PC-3 (cell line): ENCODE measurements at places on chromosomes 16 and 17. TPM values are rescaled to one million over a fixed set of nuclear protein-coding genes. Genes with fewer than 3 reads are reported as not detected.

DNA sequence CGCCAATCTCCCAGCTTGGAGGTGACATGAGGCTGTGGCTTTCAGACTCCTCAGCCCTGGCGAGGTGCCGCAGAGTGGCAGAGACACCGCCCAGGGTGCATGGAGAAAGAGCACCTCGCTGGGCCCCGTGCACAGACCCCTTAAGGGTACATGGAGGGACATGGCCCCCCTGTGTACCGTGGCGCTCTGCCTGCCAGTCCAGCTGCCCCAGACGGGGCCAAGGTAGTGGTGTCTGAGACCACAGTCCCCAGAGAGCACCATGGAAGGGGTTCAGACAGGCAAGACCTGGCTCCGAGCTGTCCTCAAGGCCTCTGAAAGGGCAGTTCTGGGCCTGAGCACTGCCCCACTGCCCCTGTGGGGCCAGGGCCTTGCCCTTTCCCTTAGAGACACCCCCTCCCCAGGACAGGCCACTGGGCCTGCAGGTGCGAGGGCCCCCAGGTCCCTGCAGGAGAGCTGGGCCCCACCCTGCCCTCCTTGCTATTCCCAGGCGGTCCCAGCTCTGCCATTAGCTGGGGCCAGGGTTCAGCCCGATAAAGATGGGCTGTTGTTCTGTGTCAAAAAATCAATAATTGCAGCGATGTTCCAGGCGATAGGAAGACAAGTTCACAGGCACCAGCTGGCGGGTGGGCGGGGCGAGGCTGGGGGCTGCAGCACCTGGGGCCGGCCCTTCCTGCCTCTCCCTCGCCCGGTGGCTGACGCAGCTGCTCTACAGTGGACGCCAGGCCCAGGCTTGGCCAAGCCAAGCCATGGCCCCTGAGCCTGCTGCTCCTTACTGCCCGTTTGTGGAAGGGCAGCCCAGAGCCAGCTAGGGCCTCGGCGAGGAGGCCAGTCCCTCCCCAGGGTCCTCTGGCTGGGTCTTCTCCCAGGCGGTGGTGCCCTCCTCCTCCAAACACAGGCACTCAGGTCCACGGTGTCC, 51.7 kb downstream of the ZFPM1 start:
- DNase-seq, result no peak
- H3K27ac ChIP-seq, result no peak overlapping the region

DNA sequence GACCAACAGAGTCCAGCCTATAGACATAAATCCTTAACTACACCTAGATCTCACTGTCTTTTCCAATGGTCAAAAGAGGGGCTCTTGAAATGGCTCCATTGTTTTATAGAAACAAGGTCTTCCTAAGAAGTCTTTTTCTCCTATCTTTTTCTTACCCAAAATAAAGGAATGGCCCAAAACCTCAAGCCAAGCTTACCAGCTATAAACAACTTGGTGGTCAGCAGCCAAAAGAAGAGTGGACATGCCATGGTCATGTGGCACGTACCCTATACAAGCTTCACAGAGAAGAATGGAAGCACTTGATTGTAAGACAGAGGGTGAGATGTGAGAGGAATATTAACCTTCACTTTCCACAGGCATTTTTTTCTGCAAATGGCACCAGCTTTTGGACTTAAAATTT, 82.1 kb upstream of the GNAO1 start:
- no peak overlapping the region for H3K27ac ChIP-seq
- no peaks in the 10 kb centered on the region for H3K4me1 ChIP-seq
- H3K4me3 ChIP-seq, result no peak overlapping the region
- DNase-seq, result no peak

DNA sequence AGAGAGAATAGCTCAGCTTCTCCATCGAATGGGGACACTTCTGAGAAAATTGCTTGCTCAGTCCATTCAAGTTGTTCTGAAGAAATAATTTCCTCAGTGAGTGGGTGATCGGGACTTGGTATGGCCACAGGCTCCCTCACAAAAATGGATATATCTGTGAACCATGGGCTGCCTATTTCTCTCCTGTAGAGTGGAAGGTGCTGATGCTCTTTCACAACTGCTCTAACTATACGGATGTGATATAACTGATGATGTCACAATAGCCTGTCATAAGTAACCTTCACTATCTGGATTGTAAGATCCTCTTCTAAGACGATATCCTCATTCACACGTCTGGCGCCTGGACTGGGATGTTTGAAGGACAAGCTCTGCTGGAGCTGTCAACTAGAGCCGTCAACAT, 4.7 kb upstream of the CCL18 start:
- H3K4me1 ChIP-seq, result no peaks in the 10 kb centered on the region
- peaks cover 35% of the 10 kb centered on the region; the same call in 1 of the 2 replicates for H3K27me3 ChIP-seq
- H3K27ac ChIP-seq, result no peak overlapping the region
- no peak for DNase-seq
- no peaks in the 10 kb centered on the region for H3K36me3 ChIP-seq

- peak; percentile 48 for DNase-seq
- H3K27me3 ChIP-seq, result no peaks in the 10 kb centered on the region
- H3K27ac ChIP-seq, result no peak overlapping the region
- H3K36me3 ChIP-seq, result no peaks in the 10 kb centered on the region
Observed at GRCh38 chr17:55067697-55068439, 99.3 kb downstream of the STXBP4 start.

DNA sequence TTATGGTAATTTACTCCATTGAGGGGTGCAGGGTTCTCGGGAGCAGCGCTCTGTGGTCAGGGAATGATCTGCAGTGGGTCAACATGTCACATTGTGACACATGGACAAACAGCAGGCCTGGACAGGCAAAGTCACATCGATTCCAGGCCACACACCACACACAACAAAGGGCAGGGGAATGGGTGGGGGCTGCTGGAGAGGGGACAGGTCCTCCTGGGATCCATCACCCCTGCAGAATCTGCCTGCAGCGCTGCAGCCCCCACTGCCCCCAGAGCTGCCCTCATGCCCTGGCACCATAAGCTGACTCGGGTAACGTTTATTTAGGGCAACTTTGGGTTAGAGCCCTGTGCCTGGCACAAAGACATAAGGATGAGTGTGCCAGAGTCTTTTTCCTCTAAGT, 9.1 kb downstream of the PEMT start:
- no peaks in the 10 kb centered on the region for H3K27me3 ChIP-seq
- H3K36me3 ChIP-seq, result no peaks in the 10 kb centered on the region
- peaks cover 30% of the 10 kb centered on the region for H3K4me1 ChIP-seq
- H3K27ac ChIP-seq, result no peak overlapping the region
- no peak overlapping the region for H3K4me3 ChIP-seq
- DNase-seq, result no peak

GRCh38 chr16:61834082-61834481, 202.2 kb downstream of the CDH8 start:
- no peak overlapping the region for H3K27ac ChIP-seq
- no peaks in the 10 kb centered on the region for H3K27me3 ChIP-seq
- H3K36me3 ChIP-seq, result no peaks in the 10 kb centered on the region
- no peaks in the 10 kb centered on the region for H3K4me1 ChIP-seq

GRCh38 chr16:67215706-67216105, 11.2 kb upstream of the TMEM208 start:
- no peak overlapping the region for H3K27ac ChIP-seq
- no peaks in the 10 kb centered on the region for H3K36me3 ChIP-seq
- H3K27me3 ChIP-seq, result no peaks in the 10 kb centered on the region
- no peak for DNase-seq
- no peak overlapping the region for H3K4me3 ChIP-seq

GRCh38 chr17:81713004-81713555, 996 bp downstream of the SLC25A10 start:
- peak overlapping the region; percentile 15 for H3K27ac ChIP-seq
- no peaks in the 10 kb centered on the region for H3K27me3 ChIP-seq
- peaks cover 8% of the 10 kb centered on the region; the same call in 1 of the 2 replicates for H3K36me3 ChIP-seq

DNA sequence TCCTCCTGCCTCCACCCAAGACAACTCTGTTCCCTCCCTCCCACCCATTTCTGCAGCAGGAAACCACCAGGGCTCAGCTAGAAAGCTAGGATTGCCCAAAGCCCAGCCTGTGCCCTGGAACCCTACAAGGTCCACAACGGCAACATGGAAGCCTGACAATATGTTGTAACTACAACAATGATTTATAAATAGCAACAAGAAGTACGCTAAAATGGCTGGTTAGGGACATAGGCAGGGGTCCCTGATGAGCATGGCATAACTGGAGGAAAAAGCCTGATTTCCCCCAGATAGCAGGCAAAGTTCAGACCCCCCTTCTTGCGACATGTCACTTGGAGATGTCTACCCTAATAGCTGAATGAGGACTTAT, 6.6 kb downstream of the ST3GAL2 start:
- H3K27ac ChIP-seq, result no peak overlapping the region
- peaks cover 42% of the 10 kb centered on the region for H3K4me1 ChIP-seq
- no peaks in the 10 kb centered on the region for H3K36me3 ChIP-seq
- no peaks in the 10 kb centered on the region for H3K27me3 ChIP-seq

DNA sequence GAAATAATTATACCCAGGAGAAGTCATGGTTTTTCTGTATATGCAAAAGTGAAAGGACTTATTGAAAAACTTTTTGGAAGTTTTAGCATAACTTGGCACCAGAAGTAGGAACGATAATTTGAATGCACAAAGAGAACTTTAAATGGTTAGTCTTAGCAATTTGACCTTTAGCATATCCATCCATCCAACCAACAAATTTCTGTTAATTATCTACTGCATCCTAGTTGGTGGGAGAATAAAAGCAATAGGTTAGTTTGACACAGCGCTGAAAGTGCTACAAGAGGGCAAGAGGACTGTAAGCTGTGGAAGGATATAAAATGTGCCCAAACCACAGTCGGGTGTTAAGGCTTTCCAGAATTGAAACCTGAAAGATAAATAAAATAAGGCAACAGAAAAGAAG, 17.6 kb downstream of the SPAG9 start:
- H3K27me3 ChIP-seq, result no peaks in the 10 kb centered on the region
- H3K4me1 ChIP-seq, result no peaks in the 10 kb centered on the region
- no peak overlapping the region for H3K4me3 ChIP-seq

- H3K4me3 ChIP-seq, result no peak overlapping the region
- H3K4me1 ChIP-seq, result no peaks in the 10 kb centered on the region
- no peaks in the 10 kb centered on the region for H3K36me3 ChIP-seq
- no peak for DNase-seq
- no peak overlapping the region for H3K27ac ChIP-seq
- H3K27me3 ChIP-seq, result no peaks in the 10 kb centered on the region
Observed at GRCh38 chr17:1916316-1916715, 86.5 kb downstream of the RPA1 start.

GRCh38 chr16:89602273-89602951, 11.0 kb upstream of the DPEP1 start:
- H3K36me3 ChIP-seq, result no peaks in the 10 kb centered on the region
- no peaks in the 10 kb centered on the region for H3K27me3 ChIP-seq
- peak overlapping the region; percentile 50 for H3K4me3 ChIP-seq
- H3K4me1 ChIP-seq, result peaks cover 10% of the 10 kb centered on the region

DNA sequence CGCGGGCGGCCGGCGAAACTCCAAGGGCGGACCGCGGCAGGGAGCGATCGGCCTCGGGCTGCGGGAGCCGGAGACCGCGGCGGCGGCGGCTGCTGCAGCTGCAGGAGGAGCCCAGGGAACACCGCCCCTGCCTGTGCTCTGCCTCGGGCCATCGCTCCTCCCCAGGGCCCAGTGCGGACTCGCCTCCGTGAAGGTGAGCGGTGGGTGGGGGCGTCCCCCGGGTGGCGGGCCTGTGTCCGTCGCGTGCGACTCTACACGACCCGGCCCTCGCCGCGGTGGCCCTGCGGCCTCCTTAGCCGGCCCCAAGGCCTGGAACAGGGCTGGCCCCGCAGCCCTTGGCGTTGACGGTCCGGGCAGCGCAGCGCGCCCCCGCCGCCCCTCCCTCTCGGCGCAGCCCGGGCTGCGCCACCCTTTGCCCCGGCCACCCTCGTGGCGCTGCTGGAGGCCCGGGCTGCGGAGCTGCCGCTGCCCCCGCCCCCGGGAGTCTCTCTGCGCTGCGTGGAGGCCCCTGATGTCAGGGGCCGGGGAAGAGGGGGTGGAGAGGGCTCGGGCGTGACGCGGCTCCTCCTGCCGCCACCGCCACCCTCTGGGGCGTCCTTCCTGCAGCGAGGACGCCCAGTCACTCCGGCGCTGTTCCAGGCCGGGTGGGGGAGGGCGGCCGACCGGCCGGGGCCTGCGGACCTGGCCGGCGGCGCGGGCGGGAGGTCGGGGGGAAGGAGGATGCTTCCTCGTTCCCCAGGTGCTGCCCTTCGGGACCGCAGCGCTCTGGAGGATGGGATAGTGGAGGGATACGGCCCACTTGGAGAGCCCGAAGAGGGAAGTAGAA, 485 bp downstream of the DYNLL2 start:
- no peak overlapping the region for H3K27ac ChIP-seq
- peak overlapping the region; percentile 97 for H3K4me3 ChIP-seq
- H3K27me3 ChIP-seq, result no peaks in the 10 kb centered on the region
- H3K4me1 ChIP-seq, result peaks cover 22% of the 10 kb centered on the region

DNA sequence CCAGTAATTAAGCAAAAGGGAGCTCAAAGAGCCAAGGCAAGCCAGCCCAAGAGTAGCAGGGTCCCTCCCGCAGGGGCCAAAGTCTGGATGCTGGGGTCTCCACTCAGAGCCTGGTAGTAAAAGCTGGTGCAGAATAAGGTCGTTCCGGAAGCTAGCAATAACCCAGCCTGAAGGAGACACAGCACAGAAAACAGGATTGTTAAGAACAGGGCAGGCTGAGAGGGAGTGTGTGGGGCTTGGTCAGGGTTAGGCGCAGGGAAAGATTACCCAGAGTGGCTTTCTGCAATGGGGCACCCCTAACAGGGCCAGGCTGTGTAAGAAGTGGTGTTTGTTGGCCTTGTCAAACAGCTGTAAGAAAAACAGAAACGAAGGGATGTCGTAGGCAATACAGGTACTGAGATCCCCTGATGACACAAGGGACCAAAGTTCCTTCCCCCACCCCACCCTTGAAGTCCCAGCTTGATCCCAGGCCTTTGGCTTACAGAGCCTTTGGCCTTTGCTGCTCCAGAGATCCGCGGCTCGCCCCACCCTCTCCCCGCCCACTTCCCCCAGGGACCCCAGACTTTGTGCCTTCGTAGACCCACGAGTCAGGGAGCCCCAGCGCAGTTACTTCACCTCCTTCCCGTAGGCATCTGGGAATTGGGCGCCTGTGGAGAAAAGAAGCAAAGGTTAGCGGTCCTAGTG, 712 bp downstream of the TMEM256 start:
- no peak overlapping the region for H3K27ac ChIP-seq
- H3K36me3 ChIP-seq, result no peaks in the 10 kb centered on the region
- peak overlapping the region; percentile 85 for H3K4me3 ChIP-seq
- no peak for DNase-seq
- peaks cover 9% of the 10 kb centered on the region for H3K4me1 ChIP-seq

GRCh38 chr17:42055027-42055426, 4.6 kb upstream of the C17orf113 start:
- no peak overlapping the region for H3K27ac ChIP-seq
- H3K36me3 ChIP-seq, result no peaks in the 10 kb centered on the region
- no peaks in the 10 kb centered on the region for H3K27me3 ChIP-seq
- H3K4me3 ChIP-seq, result no peak overlapping the region
- DNase-seq, result no peak

GRCh38 chr17:537133-537532, 177.5 kb downstream of the VPS53 start:
- no peak for DNase-seq
- no peaks in the 10 kb centered on the region; the same call in 1 of the 2 replicates for H3K36me3 ChIP-seq
- H3K4me1 ChIP-seq, result no peaks in the 10 kb centered on the region
- H3K27ac ChIP-seq, result no peak overlapping the region
- no peaks in the 10 kb centered on the region for H3K27me3 ChIP-seq

- H3K4me1 ChIP-seq, result peaks cover 12% of the 10 kb centered on the region; the same call in 1 of the 2 replicates
- H3K27ac ChIP-seq, result no peak overlapping the region
- no peaks in the 10 kb centered on the region for H3K27me3 ChIP-seq
- peak overlapping the region; percentile 98 for H3K4me3 ChIP-seq
- DNase-seq, result no peak
Observed at GRCh38 chr16:31179219-31179746, 656 bp upstream of the FUS start.

Gene TMC8
- 4.6 and 5.3 TPM in 2 replicates for total RNA-seq

Gene ZNF23
- 6.6 and 7.5 TPM in 2 replicates for total RNA-seq

Gene TMIGD1
- not detected in 2 replicates for total RNA-seq

Gene HOXB9
- total RNA-seq, result 7.0 and 8.3 TPM in 2 replicates

Gene CYB561
- 125 and 145 TPM in 2 replicates for total RNA-seq

Gene CLDN6
- total RNA-seq, result not detected in 2 replicates

Gene EXOC3L1
- total RNA-seq, result not detected in 2 replicates

Gene ARL5C
- total RNA-seq, result 0.58 TPM in 1 of 2 replicates, not detected in the other
